ENCODE measurements at places on chromosomes 11 and 22.

DNA sequence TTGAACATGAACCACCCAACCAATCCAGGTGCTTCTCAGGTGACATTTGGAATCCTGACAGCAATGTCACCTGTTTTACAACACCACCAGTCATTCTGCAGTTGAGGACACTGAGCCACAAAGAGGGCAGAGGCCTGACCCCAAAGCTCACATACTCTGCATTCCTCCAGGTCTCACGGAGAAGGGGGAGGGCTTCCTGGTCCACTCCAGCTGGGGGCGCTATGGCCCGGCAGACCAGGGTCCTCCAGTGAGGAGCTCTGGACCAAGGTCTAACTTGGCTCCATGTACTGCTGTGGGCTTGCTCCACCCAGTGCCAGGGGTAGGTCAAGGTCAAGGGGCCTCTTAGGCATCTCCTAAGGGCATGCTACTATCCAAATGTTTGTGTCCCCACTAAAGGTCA is 1.5 kb upstream of the PNPLA3 start:
- no peak for DNase-seq

DNA sequence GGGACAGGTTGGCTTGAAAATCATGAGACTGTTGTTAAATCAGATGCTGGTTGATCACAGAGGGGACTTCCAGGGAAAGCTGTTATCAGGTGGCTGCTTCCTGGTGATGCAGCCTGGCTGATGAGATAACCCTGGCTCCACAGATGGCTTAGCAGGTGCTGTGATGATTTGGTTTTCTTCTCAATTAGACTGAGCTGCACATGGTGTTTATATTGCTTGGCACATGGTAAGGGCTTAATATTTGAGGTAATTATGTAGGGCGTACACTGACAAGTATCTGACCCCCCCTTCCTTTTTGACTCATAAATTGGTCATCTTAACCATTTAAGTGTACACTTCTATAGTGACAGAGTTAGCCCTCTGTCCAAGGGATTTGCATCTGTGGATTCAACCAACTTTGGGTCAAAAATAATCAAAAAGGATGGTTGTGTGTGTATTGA is 7.0 kb downstream of the RPS3 start:
- peak; percentile 90 for DNase-seq

DNA sequence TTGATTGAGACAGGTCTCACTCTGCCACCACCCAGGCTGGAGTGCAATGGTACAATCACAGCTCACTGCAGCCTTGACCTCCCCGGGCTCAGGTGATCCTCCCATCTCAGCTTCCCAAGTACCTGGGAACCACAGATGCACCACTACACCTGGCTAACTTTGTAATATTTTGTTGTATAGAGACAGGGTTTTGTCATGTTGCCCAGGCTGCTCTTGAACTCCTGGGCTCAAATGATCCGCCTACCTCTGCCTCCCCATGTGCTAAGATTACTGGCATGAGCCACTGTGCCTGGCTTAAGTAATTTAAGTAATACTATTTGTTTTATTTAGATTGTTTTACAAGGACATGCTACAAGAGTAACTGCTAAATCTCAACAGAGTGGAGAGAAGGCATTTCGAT is 33.5 kb downstream of the ZNF143 start:
- no peak for DNase-seq

DNA sequence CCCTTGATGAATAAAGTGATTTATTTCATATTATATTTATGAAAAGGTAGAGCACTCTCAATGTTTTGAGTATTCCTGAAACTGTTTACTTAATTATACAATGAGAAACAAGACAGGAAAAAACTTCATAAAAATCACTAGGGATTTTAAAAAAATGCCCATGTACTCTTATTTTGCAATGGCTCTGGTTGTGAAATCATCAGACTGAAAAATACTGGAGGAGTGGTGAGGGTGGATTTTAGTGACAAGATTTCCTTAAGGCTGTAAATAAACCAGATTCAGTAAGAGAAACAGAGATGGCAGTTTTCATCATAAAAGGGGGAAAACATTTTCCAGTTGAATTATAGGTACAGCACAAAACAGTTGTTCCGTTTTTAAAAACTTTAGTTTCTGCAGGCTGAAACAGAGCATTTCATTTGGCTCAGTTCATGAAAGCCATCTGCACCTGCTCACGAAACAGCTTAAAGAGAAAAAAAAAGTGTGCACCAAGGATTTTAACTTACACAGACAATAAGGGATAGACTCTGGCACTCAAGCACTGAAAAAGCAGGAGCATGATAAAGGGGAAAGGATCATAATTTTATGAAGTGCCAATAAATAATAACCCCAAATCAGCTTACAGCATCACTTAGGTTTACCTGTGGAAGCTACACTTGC is 100.7 kb downstream of the MAML2 start:
- DNase-seq, result no peak

- DNase-seq, result peak; percentile 17
These were observed 2.1 kb upstream of the KIAA0930 start for GRCh38 chr22:45242778-45243191.

GRCh38 chr11:3191586-3192324 is 26.6 kb upstream of the OSBPL5 start:
- no peak for DNase-seq

- no peak for DNase-seq
These were observed 10.9 kb upstream of the GRK2 start for GRCh38 chr11:67255353-67255752.

GRCh38 chr22:22666307-22667091 is 22.1 kb downstream of the GGTLC2 start:
- DNase-seq, result peak; percentile 41

DNA sequence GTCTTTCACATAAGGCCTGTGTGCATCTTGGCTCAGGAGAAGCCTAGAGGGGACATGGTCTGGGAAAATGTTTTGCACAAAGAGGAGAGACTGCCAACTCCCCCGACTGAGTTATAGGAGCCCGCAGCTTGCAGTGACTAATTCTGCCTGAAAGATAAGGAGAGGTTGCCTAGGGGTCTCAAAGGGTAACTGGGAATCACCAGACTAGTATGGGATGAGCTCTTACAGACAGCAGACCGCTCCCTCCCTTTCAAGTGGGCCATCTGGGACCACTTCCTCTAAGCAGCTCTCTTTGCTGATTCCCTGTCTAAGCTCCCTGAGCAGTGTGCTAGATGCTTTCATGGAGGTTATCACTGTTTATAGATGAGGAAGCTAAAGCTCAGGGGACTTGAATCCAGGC is 105.1 kb downstream of the TENM4 start:
- DNase-seq, result no peak

DNA sequence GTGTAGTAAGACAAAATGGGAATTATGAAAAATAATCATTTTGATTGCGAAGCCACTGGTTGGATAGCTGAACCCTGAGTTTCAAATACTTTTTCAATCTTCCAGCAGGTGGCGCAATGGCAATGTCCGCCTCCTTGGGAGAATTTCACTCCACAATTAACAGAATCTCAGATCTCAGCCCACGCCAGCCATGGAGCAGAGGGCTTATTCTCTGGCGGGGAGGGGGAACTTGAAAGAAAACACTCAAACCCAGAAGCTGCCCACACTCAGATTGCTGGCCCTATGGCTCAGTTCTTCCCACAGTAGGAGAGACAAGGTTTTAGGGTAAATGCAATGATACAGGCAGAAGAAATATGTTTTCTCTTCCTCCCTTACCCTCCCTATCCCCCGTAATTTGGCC is 38.7 kb upstream of the RCN1 start:
- peak; percentile 58 for DNase-seq

DNA sequence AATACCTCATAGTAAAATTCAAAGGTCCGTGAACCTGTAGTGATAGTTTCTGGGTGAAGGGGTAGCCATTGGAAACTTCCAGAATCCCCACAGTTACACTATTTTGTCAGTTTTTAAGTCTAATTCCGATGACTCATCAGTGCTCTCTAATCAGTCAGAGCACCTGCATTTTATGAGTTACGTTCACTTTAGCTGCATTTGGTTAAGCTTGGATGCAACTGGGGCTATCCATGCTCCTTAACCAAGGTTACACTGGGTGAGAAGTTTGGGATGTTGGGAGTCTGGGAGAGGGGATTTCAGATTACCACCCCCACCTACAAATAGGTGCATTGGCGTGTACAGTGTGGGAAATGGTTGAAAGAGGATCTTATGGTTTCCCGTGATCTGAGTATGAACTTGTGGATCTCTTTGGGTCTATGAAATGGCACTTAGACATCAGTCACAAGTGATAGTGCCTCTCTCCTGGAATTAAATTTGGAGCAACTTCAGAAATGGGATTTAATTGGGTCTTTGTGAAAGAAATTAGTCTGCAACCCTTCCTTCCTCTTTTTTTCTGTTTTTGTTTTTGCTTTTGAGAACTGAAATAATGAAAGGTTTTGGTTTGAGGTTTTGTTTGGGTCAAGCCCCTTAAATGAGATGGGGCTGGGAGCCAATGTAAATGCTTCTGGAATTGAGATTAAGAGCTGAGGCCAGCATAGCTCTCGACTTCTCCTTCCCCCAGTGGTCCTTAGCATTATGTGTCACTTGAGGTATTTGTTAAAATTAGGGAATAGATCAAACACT is 31.5 kb downstream of the EHF start:
- no peak for DNase-seq

- no peak for DNase-seq
These were observed 545.4 kb downstream of the TBC1D22A start for GRCh38 chr22:47307822-47308221.

DNA sequence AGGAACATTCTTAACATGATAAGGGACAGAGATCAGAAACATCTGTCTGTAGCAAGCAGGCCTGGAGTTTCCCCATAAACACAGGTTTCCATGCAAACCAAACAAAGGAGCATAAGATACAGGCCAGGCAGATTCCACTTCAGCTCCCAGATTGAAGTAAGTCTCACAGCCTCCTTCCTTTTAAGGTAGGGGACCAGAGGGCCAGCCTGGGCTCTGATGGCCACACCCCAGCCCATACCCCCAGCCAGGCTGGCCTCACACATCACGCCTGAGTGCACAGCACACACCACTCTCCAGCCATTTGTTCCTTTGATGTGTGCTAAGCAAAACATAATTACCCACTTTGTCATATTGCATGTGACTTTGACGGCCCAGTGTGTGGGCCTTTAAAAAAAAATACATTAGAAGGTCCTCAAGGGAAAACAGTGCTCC is 518.7 kb downstream of the NTM start:
- no peak for DNase-seq

DNA sequence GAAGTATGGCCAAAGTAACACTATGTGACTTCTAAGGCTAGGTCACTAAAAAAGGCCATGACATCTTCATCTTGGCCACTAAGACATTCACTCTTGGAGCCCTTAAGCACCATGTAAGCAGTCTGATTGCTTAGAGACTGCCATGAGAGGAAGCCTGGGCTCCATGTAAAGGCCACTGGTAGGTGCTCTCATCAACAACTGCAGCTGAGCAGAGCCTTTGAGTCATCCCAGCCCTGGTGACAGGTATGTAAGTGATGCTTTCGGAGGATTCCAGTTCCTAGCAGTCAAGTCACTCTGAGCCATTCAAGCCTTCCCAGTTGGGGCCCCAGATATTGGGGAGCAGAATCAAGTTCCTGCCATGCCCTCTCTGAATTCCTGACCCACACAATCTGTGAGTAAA is 26.2 kb downstream of the GAB2 start:
- no peak for DNase-seq

- peak; percentile 40 for DNase-seq
These were observed 284.8 kb downstream of the ETS1 start for GRCh38 chr11:128302425-128303186.

GRCh38 chr22:41687901-41688364 is 734 bp downstream of the SNU13 start:
- peak; percentile 48 for DNase-seq

GRCh38 chr11:2525941-2526807 is 81.4 kb downstream of the KCNQ1 start:
- DNase-seq, result no peak

DNA sequence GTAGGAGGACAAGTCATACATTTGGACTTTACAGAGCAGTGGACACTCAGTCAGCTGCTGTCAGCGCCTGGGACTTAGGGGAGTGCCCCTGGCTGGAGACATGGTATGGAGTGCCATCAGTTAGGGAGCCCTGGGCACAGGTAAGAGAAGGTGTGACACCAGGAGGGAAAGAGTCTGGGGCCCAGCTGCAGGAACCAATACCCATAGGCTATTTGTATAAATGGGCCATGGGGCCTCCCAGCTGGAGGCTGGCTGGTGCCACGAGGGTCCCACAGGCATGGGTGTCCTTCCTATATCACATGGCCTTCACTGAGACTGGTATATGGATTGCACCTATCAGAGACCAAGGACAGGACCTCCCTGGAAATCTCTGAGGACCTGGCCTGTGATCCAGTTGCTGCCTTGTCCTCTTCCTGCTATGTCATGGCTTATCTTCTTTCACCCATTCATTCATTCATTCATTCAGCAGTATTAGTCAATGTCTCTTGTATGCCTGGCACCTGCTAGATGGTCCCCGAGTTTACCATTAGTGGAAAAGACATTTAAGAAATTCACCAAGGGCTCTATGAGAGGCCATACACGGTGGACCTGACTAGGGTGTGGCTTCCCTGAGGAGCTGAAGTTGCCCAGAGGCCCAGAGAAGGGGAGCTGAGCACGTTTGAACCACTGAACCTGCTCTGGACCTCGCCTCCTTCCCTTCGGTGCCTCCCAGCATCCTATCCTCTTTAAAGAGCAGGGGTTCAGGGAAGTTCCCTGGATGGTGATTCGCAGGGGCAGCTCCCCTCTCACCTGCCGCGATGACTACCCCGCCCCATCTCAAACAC is 850 bp upstream of the MIF start:
- no peak for DNase-seq

- DNase-seq, result no peak
These were observed 14.4 kb downstream of the RTN4RL2 start for GRCh38 chr11:57474803-57475115.

DNA sequence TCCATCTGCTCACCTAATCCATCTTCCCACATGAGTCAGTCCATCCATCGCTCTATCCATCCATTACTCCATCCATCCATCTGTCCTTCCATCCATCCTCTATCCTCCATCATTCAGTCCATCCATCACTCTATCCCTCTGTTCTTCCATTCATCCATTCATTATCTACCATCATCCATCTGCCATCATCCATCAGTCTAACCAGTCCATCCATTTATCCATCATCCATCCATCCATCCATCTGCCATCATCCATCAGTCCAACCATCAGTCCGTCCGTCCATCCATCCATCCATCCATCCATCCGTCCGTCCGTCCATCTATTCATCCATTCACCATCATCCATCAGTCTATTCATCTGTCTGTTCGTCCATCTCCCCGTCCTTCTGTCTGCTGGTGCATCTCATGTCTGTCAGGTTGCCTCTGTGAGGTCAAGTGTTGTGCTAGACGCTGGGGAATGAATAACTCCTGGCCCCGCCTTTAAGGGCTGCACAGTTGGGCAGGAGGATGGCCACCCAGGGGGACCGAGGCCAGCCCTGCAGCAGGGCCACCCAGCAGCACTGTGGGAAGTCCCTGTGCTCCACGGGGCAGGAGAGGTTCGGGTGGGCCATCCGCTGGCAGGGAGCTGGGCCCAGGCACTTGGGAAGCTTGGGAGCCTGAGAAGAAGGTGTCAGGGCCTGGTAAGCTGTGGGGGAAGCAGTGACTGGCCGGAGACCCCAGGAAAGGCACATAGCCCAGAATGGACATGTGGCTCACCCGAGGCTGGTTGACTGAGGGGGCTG is 137.1 kb downstream of the CTTN start:
- DNase-seq, result no peak

- no peak for DNase-seq
These were observed 29.7 kb downstream of the EFCAB6 start for GRCh38 chr22:43782448-43782847.

- DNase-seq, result no peak
These were observed 57.6 kb downstream of the USP47 start for GRCh38 chr11:11899401-11899800.
